ENCODE measurements at places on chromosomes 11 and 22.
A peak's percentile ranks its signal among the peaks of the same experiment; 100 is the strongest.

DNA sequence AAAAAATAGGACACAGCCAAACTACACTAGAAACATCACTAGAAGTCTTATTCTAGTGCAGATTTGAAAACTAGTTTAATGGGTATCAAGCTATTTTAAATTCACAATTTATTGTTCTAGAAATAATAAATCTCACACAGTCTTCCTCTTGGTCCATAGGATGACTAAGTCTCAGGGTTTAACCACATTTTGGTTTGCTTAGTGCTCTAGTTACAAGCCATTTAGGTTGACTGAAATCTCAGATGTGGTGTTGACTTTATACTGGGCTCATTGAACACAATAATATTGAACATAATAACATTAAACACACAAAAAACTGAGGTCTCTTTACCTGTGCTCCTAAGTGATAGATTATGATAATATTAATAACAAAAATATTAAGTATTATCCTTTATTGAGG, 760.3 kb upstream of the CCDC179 start:
- DNase-seq = peak; percentile 2

- DNase-seq = peak; percentile 19
Measured at GRCh38 chr11:62143727-62144126, 19.9 kb downstream of the INCENP start.

GRCh38 chr11:129184581-129184980, 7.5 kb downstream of the ARHGAP32 start:
- no peak for DNase-seq

DNA sequence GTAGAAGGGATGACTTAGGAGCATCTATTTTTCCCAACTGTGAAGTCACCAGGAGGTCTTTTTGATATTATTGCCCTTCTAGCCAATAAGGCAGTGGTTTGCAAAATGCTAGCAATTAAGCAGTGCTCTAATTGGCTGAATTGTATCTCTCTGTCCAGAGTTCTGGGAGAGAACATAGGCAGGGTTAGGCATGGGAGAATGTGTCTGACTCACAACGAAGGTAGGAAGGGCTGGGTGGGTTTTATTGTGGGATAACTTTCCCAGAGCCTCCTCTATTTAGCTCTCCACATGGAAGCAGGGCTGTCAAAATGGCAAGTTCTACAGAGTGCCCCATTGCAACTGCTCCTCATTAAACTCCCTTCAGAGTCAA, 415.9 kb upstream of the CADM1 start:
- DNase-seq = no peak

GRCh38 chr11:92154611-92155010, 70.0 kb upstream of the FAT3 start:
- no peak for DNase-seq

- DNase-seq = no peak
Measured at GRCh38 chr22:49540084-49540912, 287.4 kb downstream of the BRD1 start.

DNA sequence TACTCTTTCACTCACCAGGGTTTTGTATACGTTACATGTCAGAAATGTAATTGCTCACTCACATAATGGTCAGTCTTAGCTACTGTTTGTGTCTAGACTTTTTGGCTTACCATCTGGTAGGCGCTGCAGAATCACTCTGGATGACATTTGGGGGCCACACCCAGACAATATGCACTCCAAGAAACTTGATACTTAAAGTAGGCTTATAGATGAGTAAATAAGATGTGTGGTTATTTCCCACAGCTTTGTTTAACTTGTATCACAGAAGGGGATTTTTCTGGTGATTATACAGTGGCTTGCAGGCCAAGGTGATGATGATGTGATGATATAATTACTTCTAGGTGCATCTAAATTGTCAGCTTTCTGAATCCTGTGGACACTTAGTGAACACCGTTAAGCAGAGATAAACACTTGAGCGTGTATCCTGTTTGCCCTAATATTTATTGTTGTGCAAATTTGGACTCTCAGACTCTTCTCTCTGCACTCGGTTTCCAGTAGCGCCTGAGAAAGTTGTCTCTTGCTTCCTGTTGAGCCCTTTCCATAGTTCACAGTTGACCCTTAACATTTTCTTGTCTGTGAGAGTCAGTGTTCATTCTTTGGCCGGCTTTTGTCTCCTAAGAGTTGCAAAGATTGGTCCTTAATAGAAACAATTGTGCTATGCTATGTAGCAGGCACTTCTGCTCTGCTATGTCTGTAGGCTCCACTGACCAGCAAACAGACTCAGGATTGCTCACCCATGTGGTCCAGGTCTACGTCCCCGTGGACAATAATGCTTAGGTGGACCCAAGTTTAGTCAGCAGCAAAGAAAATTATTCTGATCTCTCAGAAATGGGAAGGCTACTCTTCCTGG, 89.3 kb downstream of the PRR5L start:
- DNase-seq = peak; percentile 42

DNA sequence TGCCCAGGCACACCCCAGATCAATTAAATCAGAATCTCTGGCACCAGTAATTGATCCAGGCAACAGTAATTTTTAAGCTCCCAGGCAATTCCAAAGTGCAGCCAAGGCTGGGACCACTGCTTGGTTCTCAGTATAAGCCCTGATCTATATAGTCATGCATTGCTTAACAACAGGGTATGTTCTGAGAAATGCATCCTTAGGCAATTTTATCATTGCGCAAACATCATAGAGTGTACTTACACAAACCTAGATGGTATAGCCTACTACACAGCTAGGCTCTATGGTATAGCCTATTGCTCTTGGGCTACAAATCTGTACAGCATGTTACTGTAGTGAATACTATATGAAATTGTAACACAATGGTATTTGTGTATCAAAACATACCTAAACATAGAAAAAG, 651 bp upstream of the C11orf42 start:
- peak; percentile 18 for DNase-seq

DNA sequence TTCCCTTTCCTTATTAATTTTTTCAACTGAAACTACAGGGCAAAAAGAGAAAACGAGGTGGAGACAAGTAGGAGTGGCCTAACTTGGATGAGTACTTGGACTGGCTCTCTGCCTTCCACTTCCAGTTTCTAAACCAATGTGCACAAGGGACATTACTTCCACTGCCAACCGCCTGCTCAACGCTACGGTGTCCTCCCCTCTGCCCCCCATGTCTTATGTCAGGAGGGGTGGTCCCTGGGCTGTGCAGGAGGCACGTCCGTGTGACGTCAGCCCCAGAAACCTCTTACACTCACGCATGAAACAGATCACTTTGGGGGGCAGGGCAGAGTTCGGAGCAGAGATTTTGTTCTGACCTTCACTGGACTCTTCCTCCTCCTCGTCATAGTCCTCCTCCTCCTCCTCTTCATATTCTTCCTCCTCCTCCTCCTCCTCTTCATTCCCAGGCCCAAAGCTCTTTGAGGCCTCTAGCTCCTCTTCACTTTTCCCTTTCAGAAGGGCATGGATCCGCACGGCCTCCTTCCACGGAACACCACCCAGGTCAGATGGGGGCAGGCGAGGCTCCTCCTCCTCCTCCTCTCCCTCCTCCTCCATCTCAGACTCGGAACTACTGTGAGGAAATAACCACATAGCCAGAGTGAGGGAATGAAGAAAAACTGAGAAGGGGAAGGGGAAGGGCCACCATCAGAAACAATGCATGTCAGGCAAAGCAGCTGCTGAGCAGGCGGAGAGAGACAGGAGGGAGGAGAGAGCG, 57.4 kb upstream of the BID start:
- peak; percentile 30 for DNase-seq

GRCh38 chr11:8263109-8263768, 439 bp downstream of the LMO1 start:
- no peak for DNase-seq

DNA sequence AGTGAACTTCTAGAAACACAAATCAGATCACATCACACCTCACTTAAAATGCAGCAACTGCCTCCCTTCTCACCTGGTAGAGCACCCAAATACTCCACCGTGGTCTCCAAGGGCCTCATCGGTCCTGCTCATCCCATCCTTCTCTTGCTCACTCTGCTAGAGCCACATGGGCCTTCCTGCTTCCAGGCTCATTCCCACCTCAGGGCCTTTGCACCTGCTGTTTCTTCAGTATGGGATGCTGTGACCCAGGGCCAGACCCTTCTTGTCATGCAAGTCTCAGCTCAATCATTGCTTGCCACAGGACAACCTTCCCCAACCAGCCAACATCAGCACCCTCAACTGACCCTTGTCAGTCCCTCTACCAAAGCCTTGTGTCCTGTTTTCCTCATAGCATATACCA, 124.9 kb downstream of the GALNT18 start:
- no peak for DNase-seq

GRCh38 chr11:63951779-63952536, 13.2 kb downstream of the NAA40 start:
- DNase-seq = no peak

Data from foreskin fibroblast (primary cell).